ENCODE measurements at places on chromosomes 1 and 21.

DNA sequence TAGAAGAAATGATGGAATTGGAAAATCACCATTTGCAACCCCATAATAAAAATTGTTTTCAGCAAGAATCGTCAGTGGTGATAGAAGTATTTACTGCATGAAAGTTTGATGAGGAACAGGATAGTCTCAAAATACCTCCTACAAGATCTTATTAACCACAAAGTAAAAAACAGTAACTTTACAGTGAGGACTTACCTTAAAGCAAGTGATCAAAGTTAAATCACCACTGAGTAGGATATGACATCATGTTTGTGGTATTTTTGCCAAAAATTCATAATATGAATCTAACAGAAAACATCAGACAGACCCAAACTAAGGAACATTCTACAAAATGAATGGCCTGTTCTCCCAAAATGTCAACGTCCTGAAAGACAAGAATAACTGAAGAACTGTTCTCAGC is 19.9 kb downstream of the ALDH9A1 start:
- no peak for DNase-seq

DNA sequence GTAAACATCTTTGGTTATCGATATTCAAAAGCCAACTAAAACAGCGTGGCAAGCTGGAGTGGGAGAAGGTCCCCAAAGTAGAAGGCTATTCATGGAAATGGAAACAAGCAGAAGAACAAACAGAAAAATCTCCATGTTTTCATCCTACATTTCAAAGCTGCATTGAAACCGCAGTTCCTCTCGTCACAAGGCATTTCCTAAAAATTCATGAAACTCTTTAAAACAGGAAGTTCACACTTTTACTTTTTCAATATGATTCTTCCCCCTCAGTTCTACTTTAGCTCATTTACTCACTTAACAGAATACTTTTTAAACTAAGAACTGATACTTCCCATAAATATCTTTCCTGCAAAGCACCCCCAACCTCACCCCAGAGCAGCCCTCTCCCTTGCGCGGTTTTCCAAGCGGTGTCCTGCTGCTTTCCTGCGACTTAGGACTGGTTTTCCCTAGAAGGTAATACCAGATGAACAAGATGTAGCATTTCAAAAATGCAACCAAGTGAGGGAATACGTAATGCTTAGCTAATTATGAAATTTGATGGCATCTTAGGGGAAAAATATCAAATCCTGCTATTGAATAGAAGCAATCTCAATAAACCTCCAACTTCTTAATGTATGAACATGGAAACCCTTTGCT is 228.3 kb upstream of the PKN2 start:
- no peak for DNase-seq

- DNase-seq, result no peak
Observed at GRCh38 chr1:169120066-169120465, 13.6 kb downstream of the ATP1B1 start.

GRCh38 chr1:217027403-217028080 is 304.3 kb upstream of the ESRRG start:
- no peak for DNase-seq

DNA sequence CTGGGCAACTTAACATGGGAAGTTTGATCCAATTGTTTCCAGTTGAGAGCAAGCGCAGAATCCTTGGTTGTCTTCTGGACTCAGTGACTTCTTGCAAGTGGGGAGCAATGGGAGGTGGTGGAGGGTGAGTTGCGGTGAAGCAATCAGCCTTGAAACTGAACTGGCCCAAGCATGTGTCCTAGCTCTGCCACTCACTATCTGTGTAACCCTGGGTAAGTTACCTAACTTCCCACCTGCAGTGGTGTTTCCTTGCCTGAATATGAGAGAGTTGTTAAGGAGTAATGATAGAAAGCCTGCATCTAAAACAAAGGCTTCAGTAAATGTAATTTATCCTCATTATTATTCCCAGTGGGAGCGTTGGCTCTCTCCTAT is 132.5 kb upstream of the NFIA start:
- DNase-seq, result no peak

- no peak for DNase-seq
Observed at GRCh38 chr1:200362421-200362820, 47.4 kb downstream of the ZNF281 start.

- no peak for DNase-seq
Observed at GRCh38 chr1:147719029-147719698, 41.2 kb downstream of the GJA5 start.

GRCh38 chr21:36141513-36141925 is 6.6 kb downstream of the CBR3 start:
- DNase-seq, result peak; percentile 56

DNA sequence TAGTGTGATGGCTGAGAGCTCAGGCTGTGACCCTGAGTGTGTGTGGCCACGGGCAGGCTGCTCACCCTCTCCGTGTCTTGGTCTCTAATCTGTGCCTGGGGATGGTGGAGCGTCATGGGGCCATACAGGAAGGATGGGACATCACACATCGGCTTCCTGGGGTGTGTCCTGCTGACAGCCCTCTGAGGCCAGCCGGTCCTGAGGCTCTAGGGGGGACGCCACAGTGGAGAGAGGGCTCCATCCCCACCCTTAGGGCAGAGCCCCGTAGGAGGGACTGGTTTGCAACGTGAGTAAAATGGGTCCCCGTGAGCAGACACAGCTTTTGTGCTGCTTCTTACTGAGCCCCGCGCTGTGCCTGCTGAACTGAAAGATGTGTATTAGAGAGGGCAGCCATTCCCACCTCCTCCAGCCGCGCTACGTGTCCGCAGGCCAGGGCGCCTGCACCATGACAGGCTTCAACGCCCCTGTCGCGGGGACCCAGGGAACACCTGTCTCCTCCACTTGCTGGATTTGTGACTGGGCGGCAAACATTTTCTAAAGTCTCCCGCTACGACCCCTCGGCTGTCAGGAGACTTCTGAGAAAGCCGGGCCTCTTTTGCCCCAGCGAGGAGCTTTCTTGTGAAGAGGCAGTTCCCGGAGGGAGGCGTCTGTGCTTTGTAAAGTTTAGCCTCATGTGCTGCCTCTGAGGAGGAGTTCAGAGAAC is 8.1 kb downstream of the COL18A1 start:
- no peak for DNase-seq

- DNase-seq, result no peak
Observed at GRCh38 chr1:85444381-85444780, 20.6 kb downstream of the DDAH1 start.

GRCh38 chr21:35469498-35469897 is 420.4 kb upstream of the RUNX1 start:
- DNase-seq, result peak; percentile 36

DNA sequence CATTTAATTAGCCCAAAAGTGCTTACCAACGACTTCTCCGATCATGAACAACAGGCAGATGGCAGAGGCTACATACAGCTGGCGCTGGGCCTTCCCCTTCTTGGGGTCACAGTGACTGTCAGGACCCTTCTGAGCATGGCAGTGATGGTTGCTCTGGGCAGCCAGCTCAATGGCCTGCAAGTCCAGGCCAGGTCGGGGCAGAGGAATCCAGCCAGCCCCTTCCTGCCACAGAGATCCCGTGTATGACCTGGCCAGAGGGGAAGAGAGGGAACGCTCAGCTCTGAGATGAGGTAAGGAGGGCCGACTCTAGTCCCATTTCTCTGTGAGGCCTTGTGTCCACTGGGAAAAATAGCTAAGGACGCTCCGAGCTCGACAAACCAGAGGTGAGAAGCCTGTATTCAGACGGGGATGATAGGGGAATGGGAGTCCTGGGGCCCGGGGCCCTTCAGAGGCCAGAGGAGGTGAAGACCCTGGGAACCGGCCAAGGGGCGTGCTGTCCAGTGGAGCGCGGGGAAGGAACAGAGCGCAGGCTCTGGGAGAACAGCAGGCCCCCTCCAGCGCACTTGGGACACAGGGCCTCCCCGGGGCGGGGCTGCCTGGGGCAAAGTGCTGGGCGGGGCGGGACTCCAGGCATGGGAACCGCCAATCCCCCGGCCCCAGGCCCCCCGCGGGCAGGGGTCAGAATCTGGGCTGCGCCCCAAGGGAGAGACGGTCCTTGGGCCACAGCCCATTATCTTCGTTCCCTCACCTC is 772 bp downstream of the SLC30A2 start:
- DNase-seq, result no peak

GRCh38 chr1:230910755-230911117 is 42.4 kb upstream of the C1orf198 start:
- DNase-seq, result no peak

- DNase-seq, result no peak
Observed at GRCh38 chr1:173038875-173039554, 11.7 kb downstream of the TNFSF18 start.

GRCh38 chr1:68819190-68819829 is 322.4 kb upstream of the DEPDC1 start:
- peak; percentile 2 for DNase-seq

DNA sequence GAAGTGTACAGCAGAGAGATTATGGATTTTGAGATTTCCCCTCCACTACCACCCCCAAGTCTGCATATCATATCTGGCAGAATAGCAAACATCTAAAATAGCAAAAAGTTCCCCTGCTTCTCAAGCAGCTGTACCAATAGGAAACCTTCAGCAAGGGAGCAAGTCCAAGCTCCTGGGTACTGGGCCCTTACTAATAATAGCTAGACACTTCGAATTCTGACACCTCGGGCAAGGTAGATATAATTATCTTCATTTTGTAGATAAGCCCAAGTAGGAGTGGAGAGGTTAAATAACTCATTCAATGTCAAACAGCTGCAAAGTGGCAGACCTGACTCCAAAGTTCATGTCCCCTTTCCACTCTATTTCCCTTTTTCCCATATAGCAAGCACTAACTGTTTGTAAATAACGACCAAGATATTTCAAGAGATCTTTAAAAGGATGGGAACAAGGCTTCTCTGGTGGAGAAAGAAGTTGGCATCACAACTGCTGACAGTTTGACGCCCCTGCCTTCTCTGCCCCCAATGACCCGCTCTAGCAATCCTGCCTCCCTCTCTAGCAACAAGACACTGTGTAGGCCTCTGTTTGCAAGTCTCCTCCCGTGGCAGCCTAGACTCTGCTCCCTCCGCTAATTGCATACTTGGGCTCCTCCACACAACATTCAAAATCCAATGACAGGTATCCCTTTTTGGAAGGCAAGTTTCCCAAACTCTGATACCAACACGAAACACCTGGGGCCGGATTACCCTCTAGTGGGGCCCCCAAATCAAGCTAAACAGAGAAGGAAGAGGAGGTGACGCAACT is 18.7 kb upstream of the ADAR start:
- no peak for DNase-seq

DNA sequence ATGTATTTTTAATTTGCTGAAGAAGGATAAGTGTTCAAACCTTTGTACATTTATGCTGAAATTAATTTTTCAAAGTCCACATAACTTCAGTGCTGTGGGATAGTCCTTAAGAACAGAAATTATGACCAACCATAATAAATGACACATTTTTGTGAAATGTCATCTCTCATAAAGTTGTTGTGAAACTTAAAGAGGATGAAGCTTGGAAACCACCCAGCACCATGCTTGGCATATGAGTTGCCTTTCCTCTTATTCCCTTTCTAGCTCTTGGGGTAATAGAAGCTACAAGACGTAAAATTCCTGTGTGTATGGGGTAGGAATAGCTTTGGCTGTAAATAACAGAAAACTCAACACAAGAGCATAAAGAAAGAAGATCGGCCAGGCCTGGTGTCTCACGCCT is 18.9 kb upstream of the USP24 start:
- DNase-seq, result peak; percentile 57

GRCh38 chr1:94004924-94005323 is 95.7 kb upstream of the GCLM start:
- DNase-seq, result no peak

- DNase-seq, result no peak
Observed at GRCh38 chr21:38842079-38842478, 36.4 kb downstream of the ETS2 start.

GRCh38 chr1:198015309-198015708 is 98.1 kb downstream of the LHX9 start:
- no peak for DNase-seq

DNA sequence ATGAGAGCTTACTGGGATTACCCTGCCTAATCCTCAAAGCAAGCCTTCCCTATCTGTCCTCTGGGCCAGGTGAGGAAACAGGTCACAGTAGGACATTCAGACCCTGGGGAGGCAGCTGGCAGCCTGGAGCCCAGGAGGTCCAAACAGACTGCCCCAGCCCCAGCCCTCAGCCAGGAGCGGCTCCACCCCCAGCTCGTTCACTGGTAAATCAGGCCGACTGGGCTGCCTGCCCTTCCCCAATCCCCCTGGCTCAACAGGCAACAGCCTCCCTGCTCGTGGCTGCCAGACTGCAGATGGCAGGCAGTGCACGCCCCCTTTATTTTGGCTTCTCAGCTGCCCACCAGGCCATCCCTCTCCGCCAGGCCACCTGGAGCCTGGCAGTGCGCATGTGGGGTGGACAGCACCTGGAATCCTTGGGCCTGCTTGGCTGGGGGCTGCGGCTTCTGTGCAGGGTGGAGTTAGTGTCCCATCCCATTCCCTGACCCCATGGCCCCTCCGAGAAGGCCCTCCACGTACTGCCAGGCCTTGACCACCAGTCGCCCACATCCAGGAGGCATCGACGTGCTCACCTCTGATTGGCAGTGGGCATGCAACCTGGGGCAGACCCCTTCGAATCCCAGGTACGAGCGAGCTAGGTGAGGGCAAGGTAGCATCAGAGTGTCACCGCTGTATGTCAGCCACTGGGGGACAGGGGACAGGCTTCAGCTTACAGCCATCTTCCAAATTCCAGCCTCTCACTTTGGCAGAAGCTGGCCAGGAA is 11.2 kb upstream of the ZNF670 start:
- no peak for DNase-seq

DNA sequence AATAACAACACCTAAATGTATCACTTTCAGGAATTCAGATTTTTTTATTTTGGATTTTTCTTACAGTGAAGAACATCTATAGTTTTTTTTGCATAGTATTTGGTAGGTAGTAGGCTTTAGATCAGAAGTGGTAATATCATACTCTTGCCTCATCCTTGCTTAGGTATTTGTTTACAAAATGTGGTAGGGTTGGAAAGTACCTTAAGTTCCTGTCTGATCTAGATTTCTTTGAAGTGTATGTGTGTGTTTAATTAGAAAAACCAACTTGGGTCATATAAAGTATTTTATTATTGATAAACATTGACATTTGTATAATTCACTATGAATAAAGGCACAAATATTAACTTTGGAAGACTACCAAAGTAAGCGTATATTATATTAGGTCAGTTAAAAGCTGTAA is 85.3 kb upstream of the GPR88 start:
- no peak for DNase-seq

GRCh38 chr1:29716306-29716705 is 480.0 kb downstream of the PTPRU start:
- no peak for DNase-seq

- no peak for DNase-seq
Observed at GRCh38 chr21:43872531-43873197, 7.6 kb downstream of the AGPAT3 start.

GRCh38 chr1:29177022-29177705 is 4.5 kb downstream of the SRSF4 start:
- no peak for DNase-seq
